ENCODE measurements at places on chromosomes 4 and X.

- no peak overlapping the region for H3K4me3 ChIP-seq
- no peaks in the 10 kb centered on the region for H3K4me1 ChIP-seq
- no peak overlapping the region for H3K27ac ChIP-seq
- no peaks in the 10 kb centered on the region for H3K27me3 ChIP-seq
- no peak for DNase-seq
These were observed 82.1 kb downstream of the ALPK1 start for GRCh38 chr4:112379306-112379705.

DNA sequence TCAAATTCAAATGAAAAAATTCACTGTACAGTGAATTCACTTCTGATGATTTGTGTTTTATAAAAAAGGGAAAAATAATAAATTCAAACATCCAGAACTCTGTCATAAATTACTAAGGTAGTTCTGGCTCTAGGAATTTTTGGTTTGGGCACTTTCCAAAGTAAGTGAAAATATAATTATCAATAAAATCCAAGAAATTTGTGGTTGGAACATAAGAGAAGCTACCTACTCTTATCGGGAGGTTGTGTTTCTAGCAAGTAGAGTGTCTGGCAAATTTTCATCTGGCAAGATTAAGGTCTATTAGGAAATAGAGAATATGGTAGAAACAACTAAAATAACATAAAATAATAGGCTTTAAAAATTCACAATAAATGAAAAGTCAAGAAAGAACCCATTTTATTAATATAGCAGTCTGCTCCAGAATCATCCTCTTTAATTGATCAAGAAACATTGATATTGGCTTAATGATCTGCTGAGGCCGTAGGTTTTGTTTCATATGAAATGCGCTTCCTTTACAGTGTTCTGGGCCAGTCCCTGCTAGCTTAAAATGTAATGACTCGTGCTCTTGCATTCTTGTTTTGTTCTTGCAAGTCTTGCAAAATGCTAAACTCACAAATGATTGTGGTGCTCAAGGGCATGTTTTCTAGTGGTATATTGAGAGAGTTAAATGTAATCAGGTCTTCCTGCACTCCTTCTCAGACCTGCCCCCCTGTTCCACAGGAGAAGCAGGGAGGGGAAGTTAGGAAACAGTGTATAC, 331.4 kb downstream of the RAPGEF2 start:
- no peak for DNase-seq
- no peaks in the 10 kb centered on the region for H3K4me1 ChIP-seq
- no peaks in the 10 kb centered on the region for H3K27me3 ChIP-seq
- H3K27ac ChIP-seq = no peak overlapping the region
- H3K4me3 ChIP-seq = no peak overlapping the region

GRCh38 chrX:37825215-37825842, 22.0 kb downstream of the DYNLT3 start:
- peak; percentile 34 for DNase-seq
- H3K27ac ChIP-seq = no peak overlapping the region
- no peaks in the 10 kb centered on the region for H3K27me3 ChIP-seq
- peaks cover 9% of the 10 kb centered on the region for H3K4me1 ChIP-seq
- H3K36me3 ChIP-seq = no peaks in the 10 kb centered on the region
- no peak overlapping the region for H3K4me3 ChIP-seq

- H3K27me3 ChIP-seq = no peaks in the 10 kb centered on the region
- DNase-seq = no peak
- no peak overlapping the region for H3K27ac ChIP-seq
- no peak overlapping the region for H3K4me3 ChIP-seq
These were observed 80.2 kb downstream of the C4orf51 start for GRCh38 chr4:145760176-145760575.

GRCh38 chr4:124132161-124132560, 580.4 kb downstream of the ANKRD50 start:
- H3K27me3 ChIP-seq = no peaks in the 10 kb centered on the region
- H3K4me1 ChIP-seq = no peaks in the 10 kb centered on the region
- no peak overlapping the region for H3K27ac ChIP-seq
- no peaks in the 10 kb centered on the region for H3K36me3 ChIP-seq

DNA sequence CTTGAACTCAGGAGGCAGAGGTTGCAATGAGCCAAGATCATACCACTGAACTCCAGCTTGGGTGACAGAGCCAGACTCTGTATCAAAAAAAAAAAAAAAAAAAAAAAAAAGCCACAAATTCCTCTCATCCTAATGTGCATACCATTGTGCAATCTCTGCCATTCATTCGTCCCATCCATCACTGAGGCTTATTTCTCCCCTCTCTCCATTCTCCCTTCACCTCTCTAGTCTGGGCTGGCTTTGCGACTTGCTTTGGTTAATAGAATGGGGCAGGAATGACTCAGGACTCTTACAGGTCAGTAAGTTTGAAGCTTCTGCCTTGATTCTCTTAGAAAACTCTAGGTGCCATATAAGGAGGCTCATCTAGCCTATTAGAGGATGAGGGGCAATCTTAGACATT, 60.3 kb upstream of the DDX3X start:
- H3K4me1 ChIP-seq = no peaks in the 10 kb centered on the region
- H3K27ac ChIP-seq = no peak overlapping the region
- H3K4me3 ChIP-seq = no peak overlapping the region
- no peaks in the 10 kb centered on the region for H3K27me3 ChIP-seq

GRCh38 chrX:97556359-97556758, 672.7 kb downstream of the RPA4 start:
- H3K27ac ChIP-seq = no peak overlapping the region
- H3K27me3 ChIP-seq = no peaks in the 10 kb centered on the region
- no peak overlapping the region for H3K4me3 ChIP-seq
